ENCODE measurements at places on chromosomes 6 and 20. TPM values are rescaled to one million over a fixed set of nuclear protein-coding genes. Genes with fewer than 3 reads are reported as not detected.

Gene HS3ST5
- not detected for total RNA-seq

Gene SLC22A3
- total RNA-seq: not detected

DNA sequence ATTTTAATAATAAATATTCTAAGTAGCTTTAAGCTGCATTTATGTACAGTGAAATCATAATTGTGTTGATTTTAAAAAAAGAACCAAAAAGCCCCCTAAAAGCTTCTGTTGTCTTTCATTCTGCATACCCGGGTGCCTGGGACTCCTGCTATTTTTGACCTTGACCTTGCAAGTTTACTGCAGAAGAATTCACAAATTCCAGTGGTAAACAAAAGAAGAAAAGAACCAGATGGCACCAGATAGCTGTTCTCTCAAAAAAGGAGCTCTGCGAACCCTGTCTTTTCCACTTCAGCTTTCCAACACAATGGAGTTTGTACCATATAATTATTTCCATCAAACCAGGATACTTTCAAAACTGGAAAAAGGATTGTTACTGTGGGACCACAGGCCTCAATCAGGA lies 363.3 kb downstream of the SMOC2 start:
- no peaks in the 10 kb centered on the region for H3K36me3 ChIP-seq
- H3K4me3 ChIP-seq: no peak overlapping the region
- H3K27me3 ChIP-seq: peaks cover 1% of the 10 kb centered on the region
- H3K27ac ChIP-seq: no peak overlapping the region
- H3K4me1 ChIP-seq: no peaks in the 10 kb centered on the region

DNA sequence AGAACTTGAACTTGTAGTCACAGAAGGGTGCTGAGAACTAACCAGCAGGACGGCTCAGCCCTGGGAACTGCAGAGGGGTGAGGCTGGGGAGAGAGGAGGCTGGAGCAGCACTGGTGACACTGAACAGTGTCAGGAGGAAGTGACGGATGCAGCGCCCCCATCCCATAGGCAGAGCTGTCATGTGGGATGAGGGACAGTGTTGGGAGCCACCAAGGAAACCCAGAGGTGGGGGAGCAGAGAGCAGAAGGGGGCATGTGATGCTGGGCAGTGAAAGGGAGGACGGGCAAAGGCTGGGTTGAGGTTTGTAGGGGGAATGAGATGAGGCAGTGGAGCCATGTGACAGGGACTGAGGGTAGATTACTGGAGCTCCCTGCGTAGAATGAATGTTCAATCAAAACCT lies 2.1 kb downstream of the HLA-DPB1 start:
- peak overlapping the region; percentile 26 for H3K4me3 ChIP-seq
- peaks cover 24% of the 10 kb centered on the region for H3K36me3 ChIP-seq
- peaks cover 69% of the 10 kb centered on the region for H3K4me1 ChIP-seq
- peak overlapping the region; percentile 1 for H3K27ac ChIP-seq
- no peak for DNase-seq

Gene SPAG4
- 6.5 TPM for total RNA-seq

GRCh38 chr6:167030222-167031072 lies 31.2 kb downstream of the CEP43 start:
- peaks cover 75% of the 10 kb centered on the region for H3K36me3 ChIP-seq
- H3K27me3 ChIP-seq: no peaks in the 10 kb centered on the region
- no peak overlapping the region for H3K27ac ChIP-seq

GRCh38 chr20:63128956-63129355 lies 87.0 kb downstream of the YTHDF1 start:
- no peaks in the 10 kb centered on the region for H3K4me1 ChIP-seq
- H3K27ac ChIP-seq: no peak overlapping the region
- no peaks in the 10 kb centered on the region for H3K27me3 ChIP-seq
- no peak overlapping the region for H3K4me3 ChIP-seq

Gene ZNF391
- total RNA-seq: 1.6 TPM

Gene LTA
- 38.4 TPM for total RNA-seq

Data from activated CD4-positive, alpha-beta memory T cell treated with anti-CD3 and anti-CD28 coated beads, Interleukin-2, amount 10 ng/mL, durations not matched to agents 7 days and 5 days (primary cell).